ENCODE measurements at places on chromosomes 16 and 17.

DNA sequence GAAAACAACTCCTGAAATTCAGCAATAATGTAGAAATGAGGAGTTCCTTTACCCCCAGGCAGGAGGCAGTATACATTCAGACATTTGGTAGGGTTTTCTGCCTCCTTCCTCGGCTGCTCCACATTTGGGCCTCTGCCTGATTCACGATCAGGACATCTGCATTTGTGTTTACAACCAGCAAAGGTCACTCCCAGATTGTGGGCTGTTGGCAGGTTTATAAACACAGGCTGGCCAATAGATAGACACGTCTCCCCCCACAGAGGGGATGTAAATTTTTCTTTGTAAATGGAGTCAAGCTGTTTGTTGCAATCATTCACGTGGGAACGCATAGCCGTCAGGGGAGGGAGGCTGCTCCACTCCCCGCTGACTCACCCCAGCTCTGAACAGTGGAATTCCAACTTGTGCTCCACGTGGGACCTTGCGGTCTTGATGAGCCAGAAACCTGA lies 252.1 kb upstream of the N4BP1 start:
- no peak for DNase-seq

DNA sequence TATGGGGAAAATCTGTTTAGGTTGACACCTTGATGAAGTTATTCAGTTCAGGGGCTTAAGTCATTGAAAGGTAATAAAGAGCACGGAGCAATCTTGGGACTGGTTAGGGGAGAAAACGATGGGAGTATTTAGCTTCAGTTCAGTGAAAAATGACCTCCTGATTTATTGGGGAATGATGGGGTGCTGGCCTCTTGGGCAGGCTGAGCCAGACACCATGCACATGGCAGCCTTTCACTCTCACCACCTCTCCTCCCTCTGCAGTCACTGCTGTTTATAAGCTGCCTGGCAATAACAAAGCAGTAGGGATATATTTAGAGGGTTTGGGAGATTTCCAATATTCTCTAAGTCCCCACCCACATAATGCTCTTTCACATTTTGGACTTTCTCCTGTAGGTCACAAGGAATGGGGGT lies 140.5 kb upstream of the HS3ST2 start:
- no peak for DNase-seq

DNA sequence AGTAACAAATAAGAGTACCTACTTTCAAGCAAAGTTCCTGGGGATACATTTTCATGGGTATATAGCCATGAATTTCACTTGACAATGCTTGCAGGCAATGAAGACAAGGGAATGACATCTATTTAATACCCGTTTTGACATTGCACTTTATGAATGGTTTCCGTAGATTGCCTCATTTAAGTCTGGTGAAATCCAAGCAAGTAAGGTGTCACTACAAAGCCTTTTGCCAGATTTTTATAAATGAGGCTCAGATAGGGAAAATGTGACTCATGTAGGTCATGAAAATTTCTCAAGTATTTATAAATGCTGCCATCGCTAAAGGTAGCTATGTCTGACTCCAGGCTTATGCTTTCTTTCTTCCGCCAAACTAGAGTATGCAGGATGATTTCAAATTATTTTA lies 644.3 kb downstream of the CDH8 start:
- no peak for DNase-seq

- DNase-seq: no peak
Observed at GRCh38 chr16:72270531-72270930, 98.6 kb upstream of the PMFBP1 start.

DNA sequence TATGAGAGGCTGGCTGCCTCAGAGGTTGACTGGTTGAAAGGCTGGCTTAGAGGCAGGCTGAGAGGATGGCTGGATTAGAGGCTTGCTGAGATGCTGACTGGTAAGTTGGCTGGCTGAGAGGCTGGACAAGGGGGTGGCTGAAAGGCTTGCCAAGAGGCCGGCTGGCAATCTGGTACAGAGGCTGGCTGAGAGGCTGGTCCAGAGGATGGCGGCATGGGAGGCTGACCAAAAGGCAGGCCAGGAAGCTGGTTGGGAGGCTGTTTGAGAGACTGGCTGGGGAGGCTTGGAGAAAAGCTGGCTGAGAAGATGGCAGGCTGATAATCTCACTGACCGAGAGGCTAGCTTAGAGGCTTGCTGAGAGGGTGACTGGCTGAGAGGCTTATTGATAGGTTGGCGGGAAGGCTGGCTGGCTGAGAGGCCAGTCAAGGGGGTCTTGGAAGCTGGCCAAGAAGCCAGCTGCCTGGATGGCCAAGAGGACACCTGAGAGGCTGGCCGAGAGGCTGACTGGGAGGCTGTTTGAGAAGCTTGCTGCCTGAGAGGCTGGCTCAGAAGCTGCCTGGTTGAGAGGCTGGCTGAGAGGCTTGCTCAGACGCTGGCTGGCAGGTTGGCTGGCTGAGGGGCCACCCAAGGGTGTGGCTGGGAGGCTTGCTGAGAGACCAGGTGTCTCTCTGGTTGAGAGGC lies 34.2 kb upstream of the ACSM2B start:
- DNase-seq: no peak

DNA sequence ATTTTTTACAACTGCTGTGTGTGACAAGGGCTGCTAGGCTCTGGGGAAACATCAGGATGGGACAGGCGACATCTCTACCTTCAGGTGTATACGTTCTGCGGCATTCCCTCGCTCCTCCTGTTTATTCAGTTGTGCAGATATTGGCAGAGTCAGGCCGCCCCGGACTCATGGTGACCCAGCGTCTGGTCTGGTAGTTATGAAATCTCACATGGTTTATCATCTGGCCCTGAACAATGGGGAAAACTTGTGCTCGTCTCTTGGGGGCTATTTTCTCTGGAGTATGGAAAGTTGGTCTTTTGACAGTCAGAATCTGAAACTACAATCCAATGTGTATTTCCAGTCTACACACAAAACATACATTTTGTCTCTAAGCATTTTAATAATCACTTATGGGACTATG lies 3.3 kb downstream of the MARCHF10 start:
- DNase-seq: no peak

- DNase-seq: peak; percentile 93
Observed at GRCh38 chr17:39636927-39637736, at the start of gene STARD3. Gene STARD3, plus strand, starts transcription at chr17:39637144. Its CDS starts 16,388 bp downstream, at chr17:39653532.

DNA sequence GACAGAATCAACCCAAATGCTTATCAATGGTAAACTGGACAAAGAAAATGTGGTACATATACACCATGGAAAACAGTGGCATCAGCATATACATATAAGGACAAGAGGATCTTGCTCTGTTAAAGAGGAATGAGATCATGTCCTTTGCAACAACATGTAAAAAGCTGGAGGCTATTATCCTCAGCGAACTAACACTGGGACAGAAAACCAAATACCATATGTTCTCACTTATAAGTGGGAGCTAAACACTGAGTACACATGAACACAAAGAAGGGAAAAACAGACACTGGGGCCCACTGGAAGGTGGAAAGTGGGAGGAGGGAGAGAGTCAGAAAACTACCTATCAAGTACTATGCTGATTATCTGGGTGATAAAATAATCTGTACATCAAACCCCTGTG lies 447.3 kb upstream of the MAF start:
- no peak for DNase-seq

DNA sequence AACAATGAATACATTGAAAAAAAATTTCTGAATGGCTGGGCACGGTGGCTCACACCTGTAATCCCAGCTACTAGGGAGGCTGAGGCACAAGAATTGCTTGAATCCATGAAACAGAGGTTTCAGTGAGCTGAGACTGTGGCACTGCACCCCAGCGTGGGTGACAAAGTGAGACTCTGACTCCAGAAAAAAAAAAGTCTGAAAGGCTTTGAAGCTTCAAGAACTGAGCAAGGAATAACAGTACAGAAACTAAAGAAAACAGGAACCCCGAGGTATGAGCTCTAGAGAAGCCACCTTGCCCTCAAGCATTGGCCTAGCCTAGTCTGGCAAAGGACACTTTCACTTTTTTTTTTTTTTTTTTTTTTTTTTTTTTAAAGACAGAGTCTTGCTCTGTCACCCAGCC lies 45.0 kb downstream of the TEX2 start:
- DNase-seq: no peak

DNA sequence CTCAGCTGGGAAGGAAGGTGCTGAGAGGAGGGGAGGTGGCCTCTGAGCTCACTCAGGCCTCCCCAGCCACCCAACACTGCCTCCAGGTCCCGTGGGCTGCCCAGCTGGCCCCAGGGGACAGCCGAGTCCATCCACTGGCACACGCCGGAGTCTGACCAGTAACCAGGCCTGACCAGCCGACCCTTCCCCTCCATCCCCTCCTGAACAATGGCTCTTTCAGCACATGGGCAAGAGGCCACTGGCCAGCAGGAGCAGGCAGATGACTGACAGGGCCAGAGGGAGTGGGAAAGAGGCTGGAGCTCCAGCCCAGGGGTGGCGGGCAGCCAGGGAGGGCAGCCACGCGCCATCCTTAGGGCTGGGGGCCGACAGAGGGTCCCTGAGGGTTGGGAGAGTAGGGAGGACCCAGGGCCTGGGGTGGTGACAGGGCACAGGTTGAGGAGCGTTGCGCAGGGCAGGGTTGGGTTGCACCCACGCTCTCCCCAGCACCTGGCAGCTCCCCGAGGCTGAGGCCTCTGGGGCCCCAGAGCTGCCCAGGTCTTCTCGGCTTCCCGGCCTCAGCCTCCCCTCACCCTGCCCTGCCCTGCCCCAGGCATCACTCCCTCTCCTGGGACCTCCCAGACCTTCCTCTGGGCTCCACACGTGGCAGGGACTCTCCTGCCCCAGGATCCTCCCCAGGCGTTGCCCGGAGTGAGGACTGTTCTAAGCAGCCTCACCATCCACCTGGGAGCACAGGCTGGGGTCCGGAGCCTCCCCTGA lies 20.2 kb upstream of the SLC38A10 start:
- peak; percentile 24 for DNase-seq

GRCh38 chr17:44960691-44961090 lies 7.4 kb downstream of the C1QL1 start:
- DNase-seq: no peak

DNA sequence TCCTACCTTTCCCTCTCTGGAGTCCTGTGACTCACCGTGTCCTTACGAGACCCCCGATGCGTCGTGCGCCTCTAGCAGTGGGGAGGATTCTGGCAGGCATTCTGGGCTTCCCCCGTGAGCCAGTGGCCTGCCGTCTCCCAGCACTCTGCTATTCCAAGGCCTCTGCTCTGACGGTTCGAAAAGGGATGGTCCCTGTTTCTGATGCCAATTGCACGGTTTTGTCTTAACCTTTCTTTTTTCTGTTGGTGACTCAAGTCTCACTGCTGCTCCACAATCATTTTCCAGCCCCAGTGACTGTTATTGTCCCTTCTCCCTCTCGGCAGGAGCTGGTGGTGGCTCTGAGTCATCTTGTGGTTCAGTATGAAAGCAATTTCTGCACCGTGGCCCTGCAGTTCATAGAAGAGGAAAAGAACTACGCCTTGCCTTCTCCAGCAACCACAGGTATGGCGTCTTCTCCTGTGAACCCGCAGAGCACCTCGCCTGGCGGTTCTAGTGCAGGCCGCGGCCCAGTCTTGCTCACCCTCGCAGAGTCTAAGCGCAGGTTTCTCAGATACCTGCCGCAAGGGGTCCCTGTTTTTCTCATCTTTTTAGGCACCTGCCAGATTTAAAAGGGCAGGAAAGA lies 100.1 kb upstream of the CHMP6 start:
- DNase-seq: no peak

DNA sequence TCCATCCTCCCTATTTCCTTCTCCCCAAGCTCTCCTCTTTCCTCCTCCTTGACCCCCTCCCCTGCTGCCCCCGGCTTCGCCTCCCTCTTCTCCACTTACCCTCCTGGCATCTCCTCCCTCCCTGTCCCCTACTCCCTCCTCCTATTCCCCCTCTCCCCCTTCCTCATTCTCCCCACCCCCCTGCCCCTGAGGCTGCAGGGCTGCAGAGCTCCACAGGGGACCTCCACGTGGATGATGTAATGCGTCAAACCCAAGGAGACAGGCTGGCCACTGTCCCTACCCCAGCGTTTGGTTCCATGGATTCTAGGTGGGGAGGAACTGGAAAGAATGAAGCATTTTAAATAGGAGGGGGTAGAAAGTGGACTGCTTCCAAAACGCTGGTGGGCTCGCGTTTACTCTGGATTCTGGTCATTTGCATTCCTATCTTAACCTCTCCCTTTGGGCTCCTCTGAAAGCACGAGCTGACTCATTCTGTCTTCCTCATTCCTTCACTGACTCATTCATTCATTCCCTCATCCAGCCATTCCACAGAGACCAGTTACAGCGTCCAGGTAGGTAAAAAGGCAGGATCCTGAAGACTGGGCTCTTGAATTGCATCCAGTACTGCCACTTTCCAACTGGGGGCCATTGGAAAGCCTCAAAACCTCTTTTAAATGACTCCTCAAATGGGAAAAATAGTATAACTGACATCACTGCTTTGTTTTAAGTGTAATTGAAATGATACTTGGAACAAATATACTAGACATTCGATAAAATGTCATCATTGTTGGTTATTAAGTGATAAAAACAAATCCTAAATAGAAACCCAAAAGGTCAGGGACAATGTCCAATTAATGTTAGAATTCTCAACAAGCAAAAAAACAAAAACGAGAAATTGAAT lies 943 bp upstream of the COTL1 start:
- DNase-seq: no peak

DNA sequence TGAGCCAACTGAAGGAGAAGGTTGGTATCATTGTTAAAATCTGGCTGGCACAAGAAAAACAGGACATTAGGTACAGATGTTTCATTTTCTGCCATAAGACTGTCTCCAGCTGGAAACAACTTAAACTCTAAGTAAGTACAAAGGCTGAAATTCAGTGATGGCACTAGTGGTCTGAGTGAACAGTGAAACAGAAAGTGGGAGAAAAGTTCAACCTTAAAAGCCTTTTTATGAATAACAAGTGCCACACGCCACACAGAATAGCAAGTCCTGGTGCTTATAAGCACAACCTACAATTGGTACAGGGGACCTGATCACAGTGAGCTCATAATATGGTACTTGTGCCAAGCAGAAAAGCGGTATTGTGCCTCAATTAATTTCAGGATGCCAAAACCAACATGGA lies 56.7 kb downstream of the CEP112 start:
- no peak for DNase-seq

- no peak for DNase-seq
Observed at GRCh38 chr17:75289832-75290337, 652 bp upstream of the SLC25A19 start.

GRCh38 chr16:88372522-88372921 lies 10.2 kb upstream of the ZNF469 start:
- no peak for DNase-seq

GRCh38 chr17:5110816-5111215 lies 862 bp downstream of the ZNF232 start:
- no peak for DNase-seq
